Stimulated activated CD4-positive, alpha-beta T cell treated with anti-CD3 and anti-CD28 coated beads, Interleukin-1b, Interleukin-23, amount 100 ng/mL, for 4 hours (primary cell): ENCODE measurements at places on chromosomes 2 and 18.

- no peak for DNase-seq
Measured at GRCh38 chr2:230592775-230593174, 119.9 kb upstream of the CAB39 start.

DNA sequence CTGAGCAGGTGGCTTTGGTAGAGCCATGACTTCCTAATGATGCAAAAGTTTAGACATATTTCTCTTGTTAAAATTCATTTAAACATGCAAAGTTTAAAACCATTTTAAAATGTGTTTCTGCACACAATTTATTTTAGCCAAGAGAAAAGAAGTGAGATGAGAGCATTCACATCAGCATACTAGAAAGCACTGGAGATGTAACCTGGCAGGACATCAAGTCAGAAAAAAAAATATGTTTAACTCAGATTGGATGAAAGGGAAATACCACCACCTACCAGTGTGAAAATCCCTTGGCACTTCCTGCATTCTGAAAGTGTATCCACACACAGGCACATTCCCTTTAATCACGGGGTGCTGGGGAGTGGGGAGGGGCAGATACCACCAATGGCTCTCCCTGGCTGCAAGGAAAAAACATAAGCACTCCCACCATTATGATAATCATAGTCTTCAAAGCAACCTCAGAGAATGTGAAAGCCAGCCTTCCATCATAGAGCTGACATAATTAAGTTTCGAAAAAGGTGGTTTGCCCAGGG lies 25.0 kb downstream of the DNER start:
- no peak for DNase-seq

DNA sequence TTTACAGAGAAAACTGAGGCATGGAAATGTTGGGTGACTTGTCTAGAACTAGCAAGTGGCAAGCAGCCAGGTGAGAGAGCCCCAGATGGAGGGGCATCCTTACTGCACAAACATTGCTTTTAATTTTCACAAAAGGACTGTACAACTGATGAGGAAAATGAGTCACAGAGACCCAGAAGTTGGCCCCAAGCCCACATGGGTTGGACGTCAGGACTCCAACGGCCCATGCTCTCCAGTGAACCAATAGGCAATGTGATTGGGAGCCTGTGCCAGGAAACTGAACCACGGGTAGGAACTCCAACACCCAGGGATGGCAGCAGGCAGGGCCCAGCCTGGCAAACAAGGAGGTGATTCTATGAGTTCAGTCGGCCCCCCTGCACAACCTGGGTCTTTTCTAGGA lies 50.8 kb downstream of the PID1 start:
- no peak for DNase-seq

- no peak for DNase-seq
Measured at GRCh38 chr2:135997380-135997779, 12.0 kb upstream of the DARS1 start.

DNA sequence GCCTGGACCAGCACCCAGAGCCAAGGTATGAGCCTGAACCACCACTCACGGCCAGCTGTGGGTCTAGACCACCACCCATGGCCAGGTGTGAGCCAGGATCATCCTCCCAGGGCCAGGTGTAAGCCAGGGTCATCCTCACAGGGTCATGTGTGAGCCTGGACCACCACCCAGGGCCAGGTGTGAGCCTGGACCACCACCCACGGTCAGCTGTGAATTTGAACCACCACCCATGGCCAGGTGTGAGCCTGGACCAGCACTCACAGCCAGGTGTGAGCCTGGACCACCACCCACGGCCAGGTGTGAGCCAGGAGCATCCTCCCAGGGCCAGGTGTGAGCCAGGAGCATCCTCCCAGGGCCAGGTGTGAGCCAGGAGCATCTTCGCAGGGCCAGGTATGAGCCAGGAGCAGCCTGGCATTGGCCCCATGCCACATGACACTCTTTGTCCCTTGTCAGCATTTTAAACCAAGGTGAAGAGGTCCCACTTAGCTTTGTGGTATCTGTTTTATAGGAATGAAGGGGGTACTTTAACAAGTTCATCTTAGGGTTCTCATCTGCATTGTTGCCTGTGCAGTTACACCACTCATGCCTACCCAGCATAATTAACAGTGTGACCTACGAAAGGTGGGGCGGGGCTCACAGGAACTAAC lies 71.2 kb downstream of the AGAP1 start:
- DNase-seq: no peak

DNA sequence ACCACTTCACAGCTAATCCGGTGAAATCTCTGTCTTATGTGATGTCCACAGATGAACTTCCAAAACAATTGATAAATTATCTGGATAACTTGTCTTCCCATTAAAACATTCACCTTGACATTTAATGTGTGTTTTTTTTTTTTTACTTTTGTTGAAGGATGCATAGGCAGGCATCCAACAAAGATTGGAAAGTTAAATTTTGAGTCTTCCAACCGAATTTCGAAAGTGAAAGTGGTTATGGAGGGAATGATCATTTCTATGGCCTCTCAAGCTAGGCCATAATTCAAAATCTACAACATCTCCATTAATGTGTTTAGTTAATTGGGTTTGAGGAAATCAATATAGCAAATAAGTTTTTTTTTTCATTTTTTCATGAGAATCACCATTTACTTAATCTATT lies 1495.5 kb upstream of the ACVR2A start:
- no peak for DNase-seq

GRCh38 chr2:124986136-124986535 lies 961.0 kb downstream of the CNTNAP5 start:
- DNase-seq: no peak

DNA sequence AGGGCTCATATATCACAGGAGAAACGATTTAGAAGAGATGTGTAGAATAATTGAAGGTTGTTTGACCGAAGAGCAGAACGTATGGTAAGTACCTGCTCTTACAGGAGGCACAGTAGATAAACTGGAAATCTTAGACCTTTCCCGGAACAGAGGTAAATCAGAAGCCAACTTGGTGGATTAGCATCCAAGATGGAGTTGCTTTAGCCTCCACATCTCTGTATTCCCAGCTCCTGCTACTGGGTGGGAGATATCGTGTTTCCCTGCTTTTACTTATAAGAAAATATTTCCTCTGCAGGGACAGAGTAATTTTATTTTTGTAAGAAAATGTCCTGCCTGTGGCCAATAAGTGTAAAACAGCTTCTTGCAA lies 164.5 kb downstream of the SLC39A10 start:
- DNase-seq: no peak

DNA sequence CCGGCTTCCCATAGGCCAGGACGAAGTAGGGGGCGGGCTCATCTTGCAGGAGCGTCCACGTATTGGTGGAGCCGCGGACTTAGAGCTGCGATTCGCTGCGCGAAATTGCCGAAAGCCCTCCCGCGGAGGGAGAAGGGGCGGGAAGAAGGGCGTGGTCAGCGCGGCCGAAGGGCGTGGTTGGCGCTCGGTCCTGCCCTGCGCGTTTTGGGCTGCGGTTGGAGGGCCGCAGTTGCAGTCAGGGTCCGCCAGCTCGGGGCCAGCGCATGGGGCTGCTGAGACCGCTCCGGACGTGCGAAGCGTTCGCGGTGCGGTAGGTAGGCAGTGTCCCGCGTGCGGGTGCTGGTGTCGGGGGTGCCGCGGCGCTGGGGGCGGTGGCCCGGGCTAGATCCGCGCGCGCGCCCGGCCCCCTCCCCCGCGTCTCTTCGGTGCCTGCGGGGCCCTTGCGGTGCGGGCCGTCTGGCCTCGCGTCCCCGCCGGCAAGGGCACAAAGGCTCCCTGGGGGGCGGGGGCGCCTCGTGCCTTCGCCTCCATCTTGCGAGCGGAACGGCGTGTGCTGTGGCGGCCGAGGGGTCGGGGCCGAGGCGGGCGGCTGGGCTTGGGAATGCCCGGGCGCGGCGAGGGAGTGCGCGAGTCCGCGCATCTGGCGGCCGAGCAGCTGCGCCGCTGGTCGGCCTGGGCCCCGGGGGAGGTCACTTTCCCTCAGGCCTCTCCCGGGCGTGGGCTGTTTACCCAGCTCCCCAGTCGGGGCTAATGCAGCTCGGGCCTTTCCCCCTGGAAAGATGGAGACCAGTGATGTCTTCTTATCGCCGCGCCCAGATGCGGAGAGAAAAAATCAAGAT lies at the start of gene CEP68:
CEP68 (plus strand) TSS at position 202 of the 839 bp plus-strand sequence. CDS start 13,029 bp downstream, outside the sequence.
- peak; percentile 92 for DNase-seq

DNA sequence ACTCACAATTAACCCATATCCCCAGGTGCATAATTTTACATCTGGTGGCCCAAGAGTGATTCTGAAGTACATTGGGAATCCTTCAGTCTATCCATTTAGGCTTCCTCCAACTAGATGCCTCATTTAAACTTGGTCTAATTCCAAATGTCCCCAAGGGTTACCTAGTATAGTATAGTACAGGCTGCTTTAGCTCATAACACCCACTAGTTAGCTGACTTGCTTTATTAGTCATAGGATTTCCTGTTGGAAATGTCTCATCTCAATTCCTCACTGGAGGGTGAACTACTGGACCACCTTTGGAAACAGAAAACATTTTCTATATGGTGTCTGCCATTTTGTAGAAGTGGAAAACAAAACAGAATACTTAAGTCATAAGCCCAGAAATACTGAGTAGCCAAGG lies 202.5 kb upstream of the SESTD1 start:
- DNase-seq: no peak
